NCI-H226 (cell line): ENCODE measurements at places on chromosomes 1 and 21.

GRCh38 chr1:26203642-26204318, 13.4 kb downstream of the CATSPER4 start:
- DNase-seq: no peak

GRCh38 chr1:8424539-8425116, 106.7 kb downstream of the SLC45A1 start:
- no peak for DNase-seq

DNA sequence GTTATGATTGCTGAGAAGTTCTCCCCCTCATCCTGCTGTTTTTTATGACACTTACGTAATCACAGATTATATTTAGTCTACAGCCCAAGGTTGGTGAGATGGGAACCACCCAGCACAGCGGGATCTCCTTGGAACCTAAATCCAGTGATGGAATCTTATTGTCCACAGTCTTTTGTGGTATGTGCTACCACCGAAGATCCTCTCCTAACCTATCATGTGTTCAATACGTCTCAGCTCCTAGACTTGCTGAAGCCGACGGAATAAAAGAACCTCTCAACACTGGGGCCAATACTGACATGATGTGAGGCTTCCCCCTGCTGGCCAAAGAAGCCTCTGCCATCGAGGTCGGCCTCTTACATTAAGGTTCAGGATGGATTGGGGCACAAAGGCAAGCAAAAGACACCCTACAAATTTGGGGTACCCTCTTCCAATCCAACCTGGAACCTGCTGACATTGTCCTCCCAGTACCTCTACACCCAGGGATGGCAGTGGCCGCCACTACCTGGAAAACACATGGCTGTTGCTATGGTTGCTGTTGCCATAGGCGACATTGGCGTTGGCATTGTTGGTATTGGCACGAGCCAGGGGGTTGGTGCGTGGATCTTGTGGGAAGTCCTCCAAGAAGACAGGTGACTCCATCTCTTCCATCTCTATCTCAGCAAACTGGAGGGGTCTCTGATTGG, 19.4 kb upstream of the KIF21B start:
- peak; percentile 28 for DNase-seq

DNA sequence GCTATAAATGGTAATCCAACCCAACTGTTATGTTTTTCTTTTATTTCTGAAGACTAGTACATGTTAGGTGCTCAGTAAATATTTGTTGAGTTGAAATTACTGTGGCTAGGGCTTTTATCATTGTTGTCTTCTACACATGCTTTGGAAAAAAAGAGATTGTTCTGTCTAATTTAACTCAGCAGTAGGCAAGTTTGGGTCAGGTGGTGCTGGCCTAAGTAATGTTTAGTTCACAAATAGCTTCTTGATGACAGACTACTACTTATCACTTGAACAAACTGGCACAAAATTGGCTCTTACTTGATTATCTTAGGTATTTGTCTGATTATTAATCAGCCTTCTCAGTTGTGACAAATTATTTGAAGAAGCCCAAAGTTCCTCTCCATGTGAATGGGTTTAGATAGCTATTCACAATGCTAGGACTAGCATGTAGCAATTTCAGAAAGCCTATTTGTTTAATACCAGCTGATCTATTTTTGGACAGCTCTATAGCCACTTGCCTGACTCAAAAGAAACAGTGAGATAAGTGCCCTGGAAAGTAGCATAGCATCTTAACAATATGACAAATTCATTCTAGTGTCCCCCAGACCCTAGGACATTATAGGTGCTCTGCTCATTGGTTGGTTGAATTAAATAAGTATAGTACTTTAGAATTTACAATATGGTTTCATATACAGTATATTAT, 32.6 kb downstream of the TMEM200B start:
- DNase-seq: no peak

- DNase-seq: no peak
These were observed 129.6 kb downstream of the USH2A start for GRCh38 chr1:216293683-216294082.

DNA sequence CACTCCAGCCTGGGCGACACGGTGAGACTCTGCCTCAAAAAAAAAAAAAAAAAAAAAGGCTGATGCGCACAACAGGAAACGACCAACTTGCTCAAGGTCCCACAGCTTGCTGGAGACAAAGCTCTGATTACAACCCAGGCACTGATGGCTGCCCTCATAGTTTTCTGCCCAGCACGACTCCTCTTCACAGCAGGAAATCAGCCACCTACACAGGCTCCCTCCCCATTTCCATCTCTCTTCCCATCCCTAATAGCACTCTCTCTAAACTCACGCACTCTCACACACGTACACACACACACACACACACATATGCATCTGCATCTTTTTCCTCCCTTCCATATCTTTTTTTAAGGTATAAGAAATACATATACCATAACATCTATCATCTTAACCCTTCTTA, 153.5 kb upstream of the SOD1 start:
- DNase-seq: no peak

DNA sequence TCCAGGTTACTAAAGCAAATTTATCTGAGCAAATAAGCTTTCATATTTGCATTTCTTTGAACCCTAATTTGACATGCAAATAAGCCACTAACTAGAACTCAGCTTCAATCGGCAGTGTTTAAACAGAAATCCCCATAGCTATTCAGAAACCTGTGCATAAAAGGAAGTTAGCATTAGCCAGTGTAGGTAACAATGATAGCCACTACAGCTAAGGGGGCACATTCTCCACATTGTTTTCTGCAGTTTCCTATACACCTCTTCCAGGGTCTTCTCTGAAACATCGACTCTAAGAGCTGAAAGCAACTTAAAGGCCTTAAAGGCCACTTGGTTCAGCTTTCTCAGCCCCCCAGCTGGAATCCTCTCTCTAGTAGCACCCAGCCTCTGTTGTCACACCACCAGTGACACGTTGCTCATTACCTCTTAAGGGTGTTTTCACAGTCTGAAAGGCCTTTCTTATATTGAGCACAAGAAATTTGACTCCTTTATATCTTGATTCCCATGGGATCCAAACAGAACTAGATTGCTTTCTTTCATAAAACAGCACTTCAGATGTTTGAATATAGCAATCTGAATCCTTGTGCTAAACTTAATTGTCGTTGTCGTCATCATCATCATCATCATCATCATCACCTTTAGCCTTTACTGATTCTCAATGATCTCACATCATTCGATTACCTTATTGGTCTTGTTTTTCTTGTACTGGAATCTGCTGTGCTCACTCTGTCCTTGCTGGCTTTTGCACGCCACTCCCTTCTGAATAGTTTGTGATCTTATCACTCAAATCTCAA, 93.9 kb upstream of the DAB1 start:
- DNase-seq: no peak

DNA sequence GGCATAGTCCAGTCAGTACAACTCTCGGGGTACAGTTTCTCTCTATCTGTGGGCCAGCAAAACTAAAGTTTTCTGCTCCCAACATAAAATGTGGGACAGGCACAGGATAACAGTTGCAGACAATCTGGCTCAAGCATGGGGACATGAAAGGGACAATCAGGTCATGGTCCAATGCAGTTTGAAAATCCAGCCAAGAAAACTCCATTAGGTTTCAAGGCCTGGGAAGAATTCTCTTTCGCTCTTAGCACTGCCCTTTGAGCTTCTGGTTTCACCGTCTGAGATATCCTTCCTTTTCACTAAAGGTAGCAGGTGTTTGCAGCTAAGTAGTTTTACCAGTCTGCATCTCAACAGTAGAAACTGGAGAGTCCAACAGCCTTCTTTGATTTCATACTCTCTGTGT, 21.1 kb upstream of the IL22RA1 start:
- no peak for DNase-seq

DNA sequence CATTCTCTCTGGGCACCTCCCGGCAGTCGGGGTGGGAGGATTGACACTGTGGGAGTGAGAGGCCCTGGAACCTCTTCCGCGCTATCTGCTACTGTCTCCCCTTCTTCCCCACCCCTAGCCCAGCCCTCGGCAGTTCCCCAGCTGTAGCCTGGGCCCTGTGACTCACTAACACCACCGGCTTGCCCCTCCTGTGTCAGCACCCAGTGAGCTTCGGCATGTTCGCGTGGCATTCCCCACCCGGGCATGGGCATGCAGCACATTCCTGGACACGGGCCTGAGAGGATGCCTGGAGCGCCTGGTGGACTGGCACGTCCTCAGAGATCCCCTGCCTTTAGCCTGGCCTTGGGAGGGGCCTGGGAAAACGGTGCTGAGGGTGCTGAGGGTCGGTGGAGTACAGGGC, 1.3 kb downstream of the CDK18 start:
- peak; percentile 95 for DNase-seq

GRCh38 chr1:1451696-1452364, 2.3 kb downstream of the ATAD3C start:
- no peak for DNase-seq

DNA sequence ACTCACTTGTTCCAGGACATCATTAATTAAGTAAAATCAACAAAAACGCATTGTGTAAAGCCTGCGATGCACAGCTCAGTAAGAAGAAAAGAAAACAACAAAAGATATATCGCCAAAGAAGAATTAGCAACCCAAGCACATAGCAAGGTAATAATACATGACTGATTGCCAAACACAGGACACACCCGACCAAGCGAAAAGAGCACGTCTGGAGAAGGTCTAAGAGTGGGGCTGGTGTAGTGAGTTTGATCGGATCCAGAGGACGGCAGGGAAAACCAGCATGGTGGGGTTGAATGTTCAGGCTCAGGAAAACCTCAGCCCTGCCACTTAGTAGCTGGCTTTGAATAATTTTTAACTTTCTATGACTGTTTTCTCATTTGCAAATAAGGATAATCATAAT, 69.8 kb downstream of the JAK1 start:
- DNase-seq: no peak

DNA sequence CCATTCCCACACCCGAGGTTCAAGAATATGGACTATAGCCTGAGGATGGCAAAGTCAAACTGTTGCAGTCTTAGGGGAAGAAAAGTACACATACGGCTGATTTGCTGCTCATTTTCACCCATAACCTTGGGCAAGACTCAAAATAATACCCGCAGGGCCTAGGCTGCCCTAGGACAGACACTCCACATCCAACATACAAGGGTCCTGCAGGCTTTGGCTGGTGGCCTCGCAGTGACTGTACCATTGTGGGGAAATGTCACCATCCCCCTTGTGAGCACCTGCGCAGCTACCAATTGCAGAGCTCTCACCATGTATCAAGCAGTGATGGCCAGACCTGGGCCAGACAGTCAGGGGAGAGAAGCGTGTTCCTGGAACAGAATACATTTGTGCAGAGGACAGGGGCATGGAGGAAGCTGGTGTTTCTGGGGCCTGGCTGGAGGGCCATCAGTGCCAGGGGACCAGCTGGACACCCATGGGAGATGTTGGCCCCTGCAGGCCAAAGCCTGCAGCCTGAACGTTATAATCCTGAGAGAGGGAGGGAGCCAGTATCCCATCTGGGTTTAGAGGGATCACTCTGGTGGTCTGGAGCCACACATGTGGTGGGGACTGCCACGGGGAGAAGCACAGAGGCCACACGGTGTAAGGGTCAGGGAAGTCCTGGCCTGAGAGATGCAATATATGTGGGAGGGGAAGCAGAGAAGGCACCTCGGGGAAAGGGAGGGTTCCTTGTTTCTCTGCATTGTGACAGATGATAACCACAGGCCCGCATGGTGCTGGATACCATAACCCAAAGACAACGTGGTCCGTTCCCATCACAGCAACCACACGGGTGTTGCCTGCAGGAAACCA, 101.2 kb downstream of the GLIS1 start:
- DNase-seq: no peak

DNA sequence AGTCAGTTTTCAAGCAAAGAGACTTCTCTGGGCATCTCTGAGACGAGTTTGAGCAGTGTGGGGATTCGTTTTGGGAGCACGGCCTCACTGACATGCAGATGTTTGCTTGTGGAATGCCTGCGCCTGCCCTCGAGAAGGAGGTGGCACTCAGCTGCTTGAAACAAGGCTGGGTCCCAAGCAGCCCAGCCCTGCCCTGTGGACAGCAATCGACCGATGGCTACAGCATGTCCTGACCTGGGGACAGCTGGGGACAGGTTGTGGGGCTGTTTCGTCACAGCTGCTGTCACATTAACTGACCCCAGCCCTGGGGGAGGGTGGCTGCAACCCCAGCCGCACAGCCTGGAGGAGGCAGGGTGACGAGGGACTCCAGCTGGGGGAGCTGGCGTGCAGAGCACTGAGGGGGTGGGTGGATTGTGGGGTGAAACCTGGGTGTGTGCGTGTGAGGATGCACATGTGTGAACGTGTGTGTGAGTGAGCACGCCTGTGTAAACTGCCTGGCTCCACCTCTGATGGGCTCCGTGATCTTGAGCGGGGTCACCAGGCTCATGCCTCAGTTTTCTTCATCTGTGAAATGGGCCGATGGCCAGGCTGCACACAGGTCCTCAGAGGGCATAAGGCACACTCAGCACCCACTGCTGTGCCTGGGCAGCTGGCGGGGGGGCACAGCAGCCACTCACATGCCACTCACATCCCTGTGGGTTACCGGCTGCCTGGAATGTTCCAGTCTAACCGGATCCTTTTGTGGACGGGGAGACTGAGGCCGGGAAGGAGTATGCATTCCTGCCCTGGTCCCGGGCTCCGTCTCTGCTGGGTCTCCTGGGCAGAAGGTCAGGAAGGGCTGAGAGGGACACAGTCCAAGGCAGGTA, 49.3 kb downstream of the COL18A1 start:
- no peak for DNase-seq

GRCh38 chr1:44511769-44512168, 106.7 kb downstream of the RNF220 start:
- no peak for DNase-seq

DNA sequence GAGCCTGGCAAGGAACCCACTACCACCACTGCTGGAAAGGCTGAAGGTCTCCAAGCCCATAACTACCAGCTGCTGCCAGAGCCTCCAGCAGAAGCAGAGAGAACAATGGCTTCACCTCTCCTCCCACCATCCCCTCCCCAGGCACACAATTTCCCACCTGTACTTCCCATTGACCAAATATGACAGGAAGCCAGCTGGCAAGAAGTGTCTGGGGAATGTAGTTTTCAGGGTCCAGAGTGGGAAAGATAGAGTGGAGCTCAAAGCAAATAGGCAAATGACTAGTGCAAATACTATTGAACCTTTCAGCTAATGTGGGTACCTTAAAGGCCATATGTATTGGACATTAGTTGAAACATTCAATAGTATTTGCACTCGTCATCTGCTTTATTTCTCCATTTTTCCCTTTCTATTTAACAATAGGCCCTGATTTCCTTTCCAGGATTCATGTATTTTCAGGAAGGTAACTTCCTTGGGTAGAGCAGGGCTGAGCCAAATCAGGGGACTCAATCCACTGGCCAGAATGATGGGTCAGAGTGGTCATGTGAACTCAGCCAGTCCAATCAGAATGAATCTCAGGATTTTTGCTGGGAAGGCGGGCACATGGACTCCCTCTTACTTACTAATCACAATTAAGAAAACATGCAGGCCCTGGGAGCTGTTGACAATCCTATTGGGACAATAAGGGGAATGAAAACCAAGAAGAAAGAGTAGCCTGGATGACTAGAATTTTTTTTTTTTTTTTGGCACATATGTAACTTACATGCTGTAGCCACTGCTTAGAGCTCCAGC, 12.1 kb upstream of the NFYC start:
- DNase-seq: no peak
